ENCODE measurements at places on chromosomes 16 and 17. TPM values are rescaled to one million over a fixed set of nuclear protein-coding genes. Genes with fewer than 3 reads are reported as not detected.

EPX gene
- total RNA-seq: not detected

DNA sequence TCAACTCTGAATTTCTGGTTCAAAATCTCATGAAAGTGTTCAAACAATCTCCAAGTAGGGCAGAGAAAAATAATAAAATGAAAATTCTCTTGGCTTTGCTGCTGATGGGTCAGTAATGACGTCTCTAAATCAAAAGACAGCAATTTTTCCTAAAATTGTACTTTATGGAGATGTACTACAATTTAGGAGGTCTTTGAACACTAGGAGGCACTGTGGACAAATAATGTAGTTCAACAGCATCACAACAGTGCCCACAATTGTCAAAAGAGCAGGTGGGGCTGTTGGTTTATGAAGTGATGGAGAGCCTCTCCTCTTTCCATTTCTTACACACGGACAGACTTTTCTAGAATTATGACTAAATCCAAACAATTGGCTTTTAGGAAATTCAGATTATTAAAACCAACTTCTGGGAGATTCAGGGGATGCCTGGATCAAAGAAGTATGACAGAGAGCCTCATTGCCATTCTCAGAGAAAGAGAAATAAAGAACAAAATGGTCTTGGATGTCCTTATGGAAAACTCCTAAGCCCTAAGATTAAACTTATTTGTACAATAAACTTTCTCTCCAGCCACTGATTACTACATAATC is 23.8 kb downstream of the EZH1 start:
- DNase-seq: peak; percentile 43

- DNase-seq: no peak
These were observed 39.6 kb downstream of the GPRC5B start for GRCh38 chr16:19844945-19845641.

- no peak for DNase-seq
These were observed 26.6 kb downstream of the PIK3R5 start for GRCh38 chr17:8938933-8939332.

DNA sequence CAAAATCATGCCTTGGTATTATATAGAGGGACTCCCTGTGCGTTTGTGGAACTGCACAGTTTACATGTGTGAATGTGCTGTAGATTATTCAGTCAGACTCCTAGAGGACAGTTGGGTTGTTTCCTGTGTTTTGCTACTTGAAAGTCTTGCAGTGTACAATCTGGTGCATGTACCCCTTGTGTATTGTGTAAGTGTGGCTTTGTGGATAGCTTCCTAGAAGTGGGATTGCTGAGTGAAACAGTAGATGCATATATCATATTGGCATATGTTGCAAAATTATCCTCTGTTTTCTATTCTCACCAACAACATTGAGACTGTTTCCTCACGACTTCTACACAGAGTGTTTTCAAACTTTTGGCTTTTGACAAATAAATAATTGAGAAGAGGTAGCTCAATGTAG is 263.7 kb downstream of the MAP2K6 start:
- no peak for DNase-seq

Measured in activated CD8-positive, alpha-beta T cell treated with anti-CD3 and anti-CD28 coated beads for 36 hours (primary cell).